Substantia nigra (tissue), 51 donors: ENCODE measurements at places on chromosomes 12 and 14.

DNA sequence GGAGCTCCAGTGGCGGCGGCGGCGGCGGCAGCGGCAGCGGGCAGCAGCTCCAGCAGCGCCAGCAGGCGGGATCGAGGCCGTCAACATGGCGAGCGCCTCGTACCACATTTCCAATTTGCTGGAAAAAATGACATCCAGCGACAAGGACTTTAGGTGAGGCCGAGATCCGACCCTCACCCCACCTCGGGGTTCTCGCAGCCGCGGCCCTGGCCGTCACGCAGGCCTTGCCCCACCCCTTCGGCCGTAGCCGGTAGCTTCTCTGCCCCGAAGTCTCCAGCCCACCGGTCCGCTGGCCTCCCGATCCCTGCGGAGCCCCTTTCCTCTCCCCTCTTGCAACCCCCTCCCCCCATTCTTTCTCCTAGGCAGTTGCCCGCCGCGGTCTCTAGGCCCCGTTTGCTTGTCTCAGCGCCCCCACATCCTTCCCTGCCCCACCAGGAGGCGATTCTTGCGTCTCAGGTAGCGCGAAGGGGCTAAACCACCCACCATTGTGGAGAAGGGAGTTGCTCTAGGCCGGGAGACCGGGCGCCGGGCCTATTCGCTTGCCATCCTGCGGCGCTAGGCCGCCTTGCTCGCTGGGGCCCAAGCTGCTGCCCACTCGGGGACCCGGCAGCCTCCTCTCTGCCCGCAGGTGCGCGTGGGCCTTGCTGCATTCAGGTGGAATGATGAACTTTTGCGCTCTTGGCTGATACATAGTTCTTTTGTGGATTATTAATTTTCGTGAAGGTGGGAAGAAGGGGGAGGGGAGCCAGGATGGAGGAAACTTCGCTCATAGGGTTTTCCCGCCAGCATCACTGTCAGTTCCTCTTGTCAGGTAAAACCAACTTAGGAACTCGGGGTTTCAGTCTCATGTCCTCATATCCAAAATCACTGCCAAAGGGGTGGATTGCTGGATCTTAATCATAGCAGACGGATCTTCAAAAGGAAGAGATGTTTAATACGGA lies 745 bp downstream of the CAND1 start:
- DNase-seq: peak; percentile 50

DNA sequence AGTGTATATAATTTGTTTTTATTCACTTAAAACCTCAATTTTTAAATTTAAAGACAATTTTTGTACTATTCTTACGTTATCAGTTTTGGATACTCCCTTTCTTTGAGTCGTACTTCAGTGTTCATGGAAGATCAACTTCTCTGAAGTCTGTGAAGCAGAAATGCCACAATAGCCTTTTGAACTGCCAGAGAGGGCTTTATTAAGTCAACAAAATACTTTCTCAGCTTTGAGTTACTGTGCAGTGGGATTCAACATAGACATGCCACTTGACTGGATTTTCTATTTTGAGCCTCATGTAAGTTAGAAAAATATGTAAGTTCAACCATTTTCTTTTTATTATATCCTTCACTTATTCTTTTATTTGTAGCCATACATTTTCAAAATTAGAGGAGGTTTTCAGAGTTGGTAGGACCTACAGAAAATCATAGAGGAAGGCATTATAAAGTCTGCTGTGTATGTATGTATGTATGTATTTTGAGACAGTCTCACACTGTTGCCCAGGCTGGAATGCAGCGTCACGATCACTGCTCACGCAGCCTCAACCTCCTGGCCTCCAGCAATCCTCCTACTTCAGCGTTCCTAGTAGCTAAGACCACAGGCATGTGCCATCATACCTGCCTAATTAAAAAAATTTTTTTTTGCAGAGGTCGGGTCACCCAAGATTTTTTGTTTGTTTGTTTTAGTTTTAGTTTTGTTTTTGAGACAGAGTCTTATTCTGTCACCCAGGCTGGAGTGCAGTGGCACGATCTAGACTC lies 31.3 kb upstream of the BCAT1 start:
- no peak for DNase-seq

DNA sequence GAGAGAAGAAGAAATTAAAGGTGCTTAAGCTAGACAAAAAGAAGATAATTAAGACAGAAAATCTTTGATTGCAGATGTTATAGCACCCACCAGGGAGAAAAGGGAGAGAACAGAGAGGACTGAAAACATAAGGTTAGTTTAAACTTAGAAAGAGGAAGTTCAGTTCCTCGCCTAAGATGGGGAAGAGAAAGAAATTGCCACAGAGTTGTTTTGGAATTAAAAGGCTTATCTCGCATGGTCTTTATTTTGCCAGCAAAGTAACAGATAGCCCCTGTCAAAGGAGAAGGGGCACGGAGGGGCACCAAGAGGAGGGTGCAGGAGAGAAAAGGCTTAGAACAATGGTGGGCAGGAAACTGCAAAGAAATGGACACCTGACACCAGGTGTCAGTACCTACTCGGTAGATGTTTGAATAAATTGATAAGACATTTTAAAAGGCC lies 17.8 kb upstream of the OXA1L start:
- no peak for DNase-seq

GRCh38 chr12:38892087-38892786 lies 13.2 kb downstream of the CPNE8 start:
- DNase-seq: no peak

DNA sequence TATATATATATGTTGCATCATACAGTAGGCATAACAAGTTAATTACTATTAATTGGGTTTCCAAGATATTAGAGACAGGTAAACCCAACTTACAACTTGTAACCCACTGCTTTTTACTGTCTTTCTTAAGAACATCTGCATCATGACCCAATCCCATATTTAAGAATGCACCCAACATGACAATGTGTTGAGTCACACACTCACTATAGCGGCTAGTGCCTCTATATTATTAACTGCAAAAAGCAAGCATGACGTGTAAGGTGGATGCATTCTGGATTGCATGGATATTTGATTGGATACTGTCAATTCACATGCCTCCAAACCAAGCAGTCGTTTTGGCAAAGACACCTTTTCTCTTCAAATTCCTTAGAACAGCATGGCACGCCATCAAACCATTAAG lies 68.2 kb downstream of the KSR2 start:
- DNase-seq: no peak

- DNase-seq: no peak
These were observed 16.4 kb upstream of the PRIMA1 start for GRCh38 chr14:93804654-93805053.

- no peak for DNase-seq
These were observed 194.2 kb upstream of the ABCD2 start for GRCh38 chr12:39813776-39814175.

GRCh38 chr12:53071591-53072551 lies 7.3 kb downstream of the SPRYD3 start:
- DNase-seq: no peak

GRCh38 chr12:10395390-10395998 lies 5.7 kb upstream of the KLRK1 start:
- DNase-seq: no peak

- DNase-seq: peak; percentile 37
These were observed 115.8 kb downstream of the GCH1 start for GRCh38 chr14:54786838-54787237.

DNA sequence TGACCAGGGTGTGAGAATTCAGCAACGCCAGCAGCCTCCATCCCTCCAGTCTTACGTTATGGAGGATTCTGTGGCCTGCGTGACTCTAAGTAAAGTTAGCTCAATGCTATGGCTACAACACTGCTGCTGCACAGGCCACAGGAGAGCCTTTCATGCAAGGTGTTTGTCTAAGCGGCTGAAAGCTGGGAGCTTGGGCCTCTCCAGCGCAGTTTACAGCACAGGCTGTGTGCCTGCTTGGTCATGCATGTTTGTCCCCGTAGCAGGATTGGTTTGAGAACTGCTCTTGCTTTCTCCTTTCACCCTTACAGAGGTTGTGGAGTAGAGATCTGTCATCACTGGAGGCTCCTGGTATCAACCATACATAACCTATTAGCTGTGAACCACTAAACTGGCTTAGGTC lies 113.1 kb upstream of the TMCC3 start:
- DNase-seq: no peak

DNA sequence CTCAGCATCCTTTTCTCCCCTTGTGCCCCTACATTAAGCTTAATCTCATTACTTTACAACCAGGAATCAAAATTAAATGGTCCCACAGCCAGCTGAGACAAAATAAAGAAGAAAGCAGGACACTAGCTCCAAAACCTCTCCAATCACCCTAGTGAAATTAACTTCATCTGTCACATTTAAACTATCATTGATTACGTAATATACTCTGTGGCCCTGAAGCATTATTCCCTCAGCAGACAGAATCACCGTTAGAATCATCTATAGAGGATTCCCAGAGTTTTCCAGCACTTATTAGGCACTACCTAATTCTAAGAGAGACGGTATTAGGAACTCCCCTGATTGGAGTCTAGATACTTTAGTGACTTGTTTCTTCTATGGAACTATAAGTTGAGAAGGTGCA lies at the start of gene OR4K17:
Gene OR4K17 (plus strand): TSS at position 302 of the 400 bp plus-strand sequence. CDS start 6,761 bp downstream, outside the sequence.
- DNase-seq: no peak

GRCh38 chr12:54404061-54405004 lies 14.7 kb downstream of the ITGA5 start:
- no peak for DNase-seq

- DNase-seq: no peak
These were observed 33.7 kb downstream of the PARP2 start for GRCh38 chr14:20377171-20377570.

GRCh38 chr14:62428429-62429203 lies 616.6 kb downstream of the KCNH5 start:
- DNase-seq: no peak

DNA sequence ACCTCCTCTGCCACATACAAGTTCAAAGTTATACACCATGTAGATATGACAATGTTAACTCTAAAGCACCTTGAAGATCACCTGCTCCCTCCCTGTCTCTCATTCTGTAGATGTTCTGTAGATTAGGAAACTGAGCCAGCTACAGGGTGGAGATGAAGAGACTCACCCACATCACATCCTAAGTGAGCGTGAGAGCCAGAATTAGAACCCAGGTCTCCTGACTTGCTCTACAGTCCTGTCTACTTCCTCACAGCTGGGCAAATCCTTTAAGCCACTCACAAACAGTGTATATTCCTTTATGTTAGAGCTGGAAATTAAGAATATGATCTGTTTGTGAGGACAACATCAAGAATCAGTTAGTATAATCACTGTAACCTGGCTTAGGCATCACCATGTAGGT lies 1.8 kb downstream of the APPL2 start:
- DNase-seq: no peak

DNA sequence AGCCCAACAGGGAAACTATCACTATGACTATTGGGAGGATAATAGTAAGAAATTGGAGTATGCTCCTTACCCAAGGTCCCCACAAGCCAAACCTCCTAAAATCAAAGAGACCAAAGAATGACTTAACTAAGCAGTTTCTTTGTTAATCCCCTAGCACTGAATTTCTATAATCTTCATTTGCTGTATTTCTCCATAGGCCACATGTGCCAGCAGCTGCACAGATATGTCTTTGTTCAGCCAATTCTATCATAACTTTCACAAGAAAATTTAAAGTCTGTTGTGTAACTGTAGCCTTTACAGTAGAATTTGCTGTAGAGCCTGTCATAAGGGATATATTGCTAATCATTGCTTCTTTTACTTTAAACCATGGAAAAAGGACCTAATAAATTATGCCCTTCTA lies 104.0 kb downstream of the RIN3 start:
- DNase-seq: no peak

DNA sequence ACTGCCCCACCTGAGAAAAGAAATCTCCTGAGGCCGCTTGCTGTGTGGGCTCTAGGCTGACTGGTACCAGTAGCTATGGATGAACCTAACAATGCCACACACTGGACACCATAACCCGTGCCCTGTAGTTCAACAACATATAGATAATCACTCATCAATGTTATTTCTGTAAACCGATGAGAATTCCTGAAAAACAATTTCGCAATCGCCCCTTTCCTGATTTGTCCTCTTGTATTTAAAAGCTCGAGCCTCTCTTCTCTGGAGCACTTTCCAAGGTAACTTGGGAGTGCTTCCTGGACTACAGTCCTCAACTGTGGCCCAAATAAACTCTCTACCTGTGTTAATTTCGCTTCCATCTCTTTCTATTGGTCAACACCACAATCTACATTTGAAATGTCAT lies 26.1 kb upstream of the PPP2R5C start:
- DNase-seq: no peak

- DNase-seq: no peak
These were observed 50.2 kb downstream of the TTLL5 start for GRCh38 chr14:75711105-75711795.
